H4 (cell line): ENCODE measurements at places on chromosomes 6 and 20. TPM values are rescaled to one million over a fixed set of nuclear protein-coding genes. Genes with fewer than 3 reads are reported as not detected.

- DNase-seq, result no peak
Measured at GRCh38 chr20:24690408-24690807, 221.0 kb downstream of the SYNDIG1 start.

DNA sequence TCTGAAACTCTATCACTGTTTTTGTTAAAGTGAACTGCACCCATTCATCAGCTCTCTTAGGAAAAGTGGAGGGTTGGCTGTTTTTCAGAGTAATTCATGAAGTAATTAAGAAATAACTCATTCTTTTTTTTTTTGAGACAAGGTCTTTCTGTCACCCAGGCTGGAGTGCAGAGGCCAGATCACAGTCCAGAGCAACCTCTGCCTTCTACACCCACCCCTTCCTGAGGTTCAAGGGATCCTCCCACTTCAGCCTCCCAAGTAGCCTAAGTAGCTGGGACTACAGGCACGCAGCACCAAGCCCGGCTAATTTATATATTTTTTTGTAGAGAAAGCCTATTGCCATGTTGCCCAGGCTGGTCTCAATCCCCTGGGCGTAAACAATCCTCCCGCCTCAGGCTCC is 2.6 kb downstream of the ZNFX1 start:
- no peak for DNase-seq

- DNase-seq, result peak; percentile 84
Measured at GRCh38 chr6:33080127-33081089, 4.6 kb downstream of the HLA-DPB1 start.

DNA sequence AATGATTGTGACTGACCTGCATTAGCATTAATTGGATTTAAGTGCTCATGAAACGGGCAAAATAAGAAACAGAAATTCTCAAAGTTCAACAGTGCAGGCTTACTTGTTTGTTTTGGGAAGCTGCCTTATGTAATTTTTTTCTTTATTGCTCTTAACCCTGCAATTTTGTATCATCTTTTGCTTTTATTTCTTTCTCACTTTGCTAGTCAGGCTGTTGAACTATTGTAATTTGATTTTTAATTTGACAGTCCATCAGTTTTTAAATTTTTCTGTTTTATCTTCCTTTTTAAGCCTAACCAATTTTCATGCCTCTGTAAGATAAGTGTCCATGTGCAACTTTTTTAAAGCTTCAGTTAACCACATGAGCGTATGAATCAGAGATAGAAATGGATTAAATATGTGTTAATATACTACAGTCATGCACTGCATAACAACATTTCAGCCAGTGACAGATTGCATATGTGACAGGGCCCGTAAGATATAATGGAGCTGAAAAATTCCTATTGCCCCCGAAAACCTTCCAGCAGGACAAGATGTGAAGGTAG is 44.6 kb downstream of the PEX7 start:
- no peak for DNase-seq

DNA sequence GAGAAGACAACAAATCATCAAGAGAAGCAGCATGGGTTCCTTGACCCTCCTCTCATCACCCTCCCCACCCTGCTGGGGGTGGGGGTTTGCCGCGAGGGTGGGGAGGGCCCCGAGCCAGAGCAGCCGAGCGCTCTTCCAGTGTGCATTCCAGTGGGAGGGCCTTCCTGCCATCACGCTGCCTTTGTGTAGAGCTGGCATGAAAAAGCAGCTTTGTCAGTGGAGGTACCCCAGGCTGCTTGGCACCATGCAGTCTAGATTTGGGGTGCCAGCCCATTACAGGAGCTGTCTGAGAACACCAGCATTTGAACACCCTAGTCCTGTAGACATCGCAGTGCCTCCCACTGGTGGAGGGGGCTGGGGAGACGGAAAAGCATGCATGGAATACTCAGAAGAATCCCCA is 12.2 kb downstream of the BAK1 start:
- no peak for DNase-seq

DNA sequence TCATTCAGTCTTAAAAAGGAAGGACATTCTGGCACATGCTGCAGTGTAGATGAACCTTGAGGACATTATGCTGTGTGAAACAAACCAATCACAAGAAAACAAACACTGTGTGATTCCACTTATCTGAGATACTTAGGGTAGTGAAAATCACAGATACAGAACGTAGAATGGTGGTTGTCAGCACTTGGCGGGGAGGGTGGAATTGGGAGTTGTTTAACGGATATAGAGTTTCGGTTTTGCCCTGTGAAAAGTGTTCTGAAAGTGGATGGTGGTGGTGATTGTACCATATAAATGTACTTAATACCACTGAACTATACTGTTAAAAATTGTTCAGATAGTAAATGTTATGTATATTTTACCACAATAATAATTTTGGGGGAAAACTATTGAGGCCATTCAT is 18.4 kb downstream of the KAT14 start:
- no peak for DNase-seq

- peak; percentile 35 for DNase-seq
Measured at GRCh38 chr20:22303523-22303922, 280.8 kb downstream of the FOXA2 start.

- no peak for DNase-seq
Measured at GRCh38 chr6:13447949-13448724, 39.3 kb downstream of the GFOD1 start.

- DNase-seq, result peak; percentile 73
Measured at GRCh38 chr6:52416629-52417151, 3.5 kb upstream of the EFHC1 start.

DNA sequence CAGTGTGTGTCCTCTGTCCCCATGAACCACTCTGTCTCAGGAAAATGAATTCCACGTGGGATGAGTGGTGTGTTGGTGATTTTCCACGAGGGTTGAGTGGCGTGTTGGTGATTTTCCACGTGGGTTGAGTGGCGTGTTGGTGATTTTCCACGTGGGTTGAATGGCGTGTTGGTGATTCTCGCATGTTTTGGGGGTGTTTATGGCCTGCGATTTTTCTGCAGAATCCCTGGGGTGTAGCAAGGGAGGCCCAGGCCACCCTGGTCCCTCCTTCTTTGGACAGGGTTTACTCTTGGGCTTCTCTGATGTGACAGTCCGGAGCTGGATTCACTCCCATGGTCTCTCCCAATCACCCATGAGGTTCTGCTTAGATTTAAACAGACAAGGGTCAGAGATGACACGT is 90.6 kb upstream of the FRMD1 start:
- no peak for DNase-seq

DNA sequence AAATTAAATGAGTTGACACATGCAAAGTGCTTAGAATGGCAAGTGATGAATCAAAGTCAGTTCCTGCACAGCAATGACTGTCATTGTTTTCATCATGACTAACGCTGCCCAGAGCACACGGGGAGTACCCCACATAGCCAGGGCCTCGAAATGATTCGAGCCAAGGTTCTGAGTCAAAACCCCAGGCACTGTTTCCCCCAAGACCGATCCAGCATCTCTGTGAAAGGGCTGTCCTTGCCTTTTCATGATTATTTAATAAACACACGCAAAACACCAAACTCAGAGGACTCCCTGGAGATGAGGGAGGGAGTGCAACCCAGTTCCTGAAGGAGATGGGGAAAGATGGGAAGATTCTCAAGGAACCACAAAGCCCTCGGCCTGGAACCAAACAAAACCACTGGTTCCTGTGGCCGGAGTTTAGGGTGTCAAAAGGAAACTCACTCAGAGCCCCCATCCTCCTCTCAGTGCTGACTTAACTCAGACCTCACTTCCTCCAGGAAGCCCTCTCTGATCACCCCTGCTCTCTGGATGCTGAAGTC is 3.8 kb downstream of the PREX1 start:
- DNase-seq, result peak; percentile 37

GRCh38 chr6:50978380-50979170 is 159.9 kb downstream of the TFAP2B start:
- DNase-seq, result no peak

- DNase-seq, result no peak
Measured at GRCh38 chr20:20578838-20579237, 133.6 kb downstream of the RALGAPA2 start.

DNA sequence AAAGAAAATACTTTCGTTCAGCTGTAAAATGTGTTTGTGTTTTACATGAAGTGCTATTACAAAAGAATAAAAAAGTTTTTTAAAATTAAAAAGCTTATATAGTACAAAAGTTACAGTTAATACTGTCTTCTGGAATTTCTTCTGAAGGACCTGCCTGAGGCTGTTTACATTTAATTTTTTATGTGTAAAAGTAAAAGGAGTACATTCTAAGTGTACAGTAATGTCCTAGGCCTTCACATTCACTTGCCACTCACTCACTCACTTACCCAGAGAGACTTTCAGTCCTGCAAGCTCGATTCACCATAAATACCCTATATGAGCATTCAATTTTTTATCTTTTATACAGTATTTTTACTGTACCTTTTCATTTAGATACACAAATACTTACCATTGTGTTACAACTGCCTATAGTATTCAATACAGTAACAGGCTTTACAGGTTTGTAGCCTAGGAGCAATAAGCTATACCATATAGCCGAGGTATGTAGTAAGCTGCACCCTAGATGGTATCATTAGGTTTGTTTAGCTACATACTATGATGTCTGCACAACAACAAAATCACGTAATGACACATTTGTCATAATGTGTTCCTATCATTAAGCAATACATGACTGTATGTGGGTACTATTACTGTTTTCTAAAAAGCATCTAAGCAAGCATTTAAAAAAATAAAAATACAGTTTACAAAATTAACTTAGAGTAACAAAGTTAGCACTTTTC is 33.0 kb downstream of the RNF146 start:
- DNase-seq, result no peak

DNA sequence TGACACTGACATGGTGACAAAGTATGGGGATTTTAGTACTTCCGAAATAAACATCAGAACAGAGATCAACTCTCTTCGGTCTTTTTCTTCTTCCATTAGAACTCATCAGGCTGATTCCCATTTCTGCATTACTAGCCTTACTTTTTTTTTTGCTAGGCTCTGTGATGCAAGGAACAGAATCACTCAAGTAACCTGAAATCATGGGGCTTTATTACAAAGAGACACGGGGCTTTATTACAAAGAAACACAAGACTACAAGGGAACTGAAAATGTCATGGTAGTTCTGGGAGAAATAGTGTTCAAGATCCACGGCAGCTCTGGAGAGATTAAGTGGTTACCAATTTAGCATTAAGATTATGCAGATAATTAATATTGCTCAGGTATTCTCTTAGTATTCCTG is 11.6 kb downstream of the SOX4 start:
- no peak for DNase-seq

GRCh38 chr6:102853249-102853955 is 1459.9 kb downstream of the GRIK2 start:
- no peak for DNase-seq

GRCh38 chr20:57061051-57061900 is 205.2 kb downstream of the BMP7 start:
- DNase-seq, result peak; percentile 34

GRCh38 chr6:118240878-118241528 is 307.1 kb upstream of the PLN start:
- DNase-seq, result no peak

DNA sequence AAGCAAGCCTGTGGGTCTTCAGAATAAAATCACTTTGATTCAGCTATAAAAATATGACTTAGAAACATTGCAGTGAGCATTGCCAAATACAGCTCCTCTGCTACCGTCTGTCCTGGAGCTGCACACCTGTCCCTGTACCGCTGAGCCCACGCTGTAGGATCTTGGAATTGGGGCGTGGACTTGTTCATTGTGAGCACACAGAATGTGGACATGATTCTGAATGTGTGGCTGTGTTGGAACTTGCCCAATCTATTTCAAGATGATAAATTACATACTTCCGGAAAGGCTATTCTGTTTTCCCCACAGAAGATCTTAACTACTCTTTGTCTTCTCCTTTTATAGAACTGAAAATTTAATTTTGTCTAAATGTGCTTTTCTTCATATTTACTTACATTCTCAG is 107.3 kb downstream of the UST start:
- no peak for DNase-seq

- no peak for DNase-seq
Measured at GRCh38 chr6:6824381-6824780, 235.9 kb downstream of the LY86 start.

DNA sequence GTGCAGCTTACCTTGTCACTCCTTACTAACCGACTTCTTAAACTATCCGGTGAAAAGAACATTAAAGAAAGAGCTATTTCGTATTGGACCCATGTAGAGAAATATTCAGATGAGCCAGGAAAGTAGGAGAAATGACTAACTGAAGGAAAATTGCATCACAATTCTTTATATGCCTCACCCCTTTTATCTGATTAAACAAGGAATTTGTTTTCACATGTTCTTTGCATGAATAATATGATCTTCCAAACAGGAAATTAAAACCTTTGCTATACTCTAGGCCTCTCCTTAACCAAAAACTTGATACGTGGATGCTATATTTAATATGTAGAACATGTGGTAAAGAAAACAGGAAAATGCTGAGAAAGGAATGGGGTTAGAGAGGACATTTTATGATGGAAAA is 41.9 kb upstream of the LRRC1 start:
- DNase-seq, result peak; percentile 45

DNA sequence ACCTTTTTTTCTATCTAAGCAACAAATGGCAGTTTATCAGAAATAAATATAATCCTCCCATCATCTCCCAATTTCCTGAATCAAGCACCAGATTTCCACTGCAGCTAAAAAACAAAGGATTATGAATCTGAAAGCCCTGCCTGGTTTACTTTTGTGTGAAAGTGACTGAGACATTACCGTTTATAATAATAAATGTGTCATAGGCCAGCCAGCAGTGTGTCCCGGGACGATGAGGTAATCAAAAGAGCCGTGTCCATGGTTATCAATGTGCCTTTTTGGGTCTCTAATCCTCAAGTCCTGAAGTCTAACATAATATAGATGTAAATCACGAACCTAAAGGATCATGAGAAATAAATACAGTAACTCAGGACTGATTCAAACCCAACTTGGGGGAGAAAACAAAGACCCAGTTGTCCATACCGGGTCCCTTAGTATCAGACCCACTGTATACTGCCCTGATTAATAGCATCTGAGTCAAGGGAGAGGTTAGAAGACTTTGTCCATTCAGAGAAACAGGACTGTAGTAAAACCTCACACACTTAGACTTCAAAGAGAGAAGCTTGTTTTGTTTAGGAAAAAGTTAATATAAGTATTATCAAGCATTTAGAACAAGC is 149.1 kb downstream of the SASH1 start:
- no peak for DNase-seq

- no peak for DNase-seq
Measured at GRCh38 chr20:2234598-2235191, 61.1 kb upstream of the TGM3 start.

- DNase-seq, result peak; percentile 45
Measured at GRCh38 chr20:9021699-9022098, 47.2 kb upstream of the PLCB4 start.

Gene C6orf132
- total RNA-seq, result not detected in 2 replicates

Gene BMP7
- 11.3 and 11.8 TPM in 2 replicates for total RNA-seq

Gene C20orf144
- not detected in 2 replicates for total RNA-seq

Gene SEC63
- 6.6 and 15.4 TPM in 2 replicates for total RNA-seq

Gene PRICKLE4
- not detected in 2 replicates for total RNA-seq

Gene BTN1A1
- not detected in 2 replicates for total RNA-seq

Gene SIRPA
- total RNA-seq, result 6.8 and 10.6 TPM in 2 replicates

Gene SLC16A10
- total RNA-seq, result 1.9 and 3.5 TPM in 2 replicates

Gene UNC5CL
- 0.25 and 0.27 TPM in 2 replicates for total RNA-seq

Gene EYA4
- total RNA-seq, result 25.7 and 33.7 TPM in 2 replicates

Gene SMIM26
- 148 and 149 TPM in 2 replicates for total RNA-seq

Gene RNGTT
- total RNA-seq, result 16.1 and 18.2 TPM in 2 replicates
